ENCODE measurements at places on chromosomes 1 and 21.
A peak's percentile ranks its signal among the peaks of the same experiment; 100 is the strongest.

DNA sequence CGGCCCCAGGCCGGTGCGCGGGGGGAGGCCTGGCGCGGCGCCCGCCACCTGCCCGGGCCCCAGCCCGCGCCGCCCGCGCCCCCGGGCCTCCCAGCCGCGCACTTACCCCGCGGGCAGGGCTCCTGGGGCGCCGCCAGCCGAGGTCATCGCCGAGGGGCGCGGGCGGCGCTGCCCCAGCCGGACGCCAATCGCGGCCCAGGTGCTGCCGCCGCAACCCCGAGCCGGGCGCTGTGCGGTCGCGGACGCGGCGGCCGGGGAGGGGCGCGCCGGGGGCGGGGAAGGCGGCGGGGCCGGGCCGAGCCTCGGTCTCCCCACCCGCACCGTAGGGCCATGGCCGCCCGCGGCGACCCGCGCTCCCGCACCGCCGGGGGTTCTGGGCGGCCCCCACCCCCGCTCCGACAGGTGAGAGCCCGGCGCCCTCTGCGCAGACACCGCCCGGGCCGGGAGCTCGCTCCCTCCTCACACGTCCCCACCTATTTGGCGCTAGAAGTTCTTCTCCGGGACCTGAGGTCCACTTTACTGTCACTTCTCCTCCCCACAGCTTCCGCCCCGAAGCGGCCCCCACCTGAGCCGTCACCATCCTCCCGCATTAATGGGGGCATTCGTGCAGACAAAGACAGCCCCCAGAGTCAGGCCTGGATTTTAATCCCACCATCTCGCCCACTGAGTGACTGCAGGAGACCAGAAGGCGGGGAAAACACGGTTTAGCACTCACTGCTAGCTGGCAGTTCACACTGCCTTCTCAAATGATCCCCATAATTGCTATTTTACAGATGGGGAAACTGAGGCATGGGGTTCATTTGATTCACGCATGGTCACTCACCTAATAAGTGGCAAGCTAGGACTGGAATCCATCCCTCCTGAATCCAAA, at the start of gene TTC39A:
TSS of gene TTC39A (minus strand) at position 232 of the 871 bp plus-strand sequence. CDS start at position 147, 85 bp downstream.
- no peak for DNase-seq

GRCh38 chr21:22657781-22658180, 1659.6 kb downstream of the NCAM2 start:
- DNase-seq, result no peak

- DNase-seq, result no peak
Observed at GRCh38 chr1:203828002-203828401, 32.6 kb downstream of the ZBED6 start.

GRCh38 chr1:94646141-94646643, 104.6 kb upstream of the F3 start:
- peak; percentile 29 for DNase-seq

DNA sequence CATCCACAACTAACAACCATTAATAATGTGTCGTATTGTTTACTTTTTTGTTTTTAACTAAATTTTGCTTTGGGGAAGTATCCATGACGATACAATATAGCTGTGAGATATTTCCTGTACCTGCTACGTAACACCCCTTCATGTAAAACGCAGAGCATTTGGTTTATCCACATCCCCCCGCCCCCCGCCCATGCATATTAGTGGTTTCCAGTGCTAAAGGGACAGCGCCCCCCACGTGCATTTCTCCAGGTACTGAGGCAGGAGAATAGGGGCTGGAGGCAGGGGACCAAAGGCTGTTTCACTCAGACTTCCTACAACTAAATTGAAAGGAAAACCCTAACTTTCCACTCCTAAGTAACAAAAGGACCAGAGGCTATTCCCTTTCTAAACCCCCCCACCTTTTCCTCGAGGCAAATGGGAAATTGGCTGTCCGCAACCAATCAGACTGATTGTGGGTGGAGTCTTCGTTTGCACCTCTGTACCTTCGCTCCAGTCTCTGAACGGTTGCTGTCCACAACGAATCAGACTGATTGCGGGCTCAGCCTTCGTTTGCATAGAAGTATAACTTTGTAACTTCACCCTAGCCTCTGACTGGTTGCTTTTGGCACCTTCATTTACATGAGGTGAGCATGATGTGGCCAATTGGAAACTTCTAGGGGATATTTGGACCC, 12.2 kb upstream of the RIPK4 start:
- DNase-seq, result no peak

DNA sequence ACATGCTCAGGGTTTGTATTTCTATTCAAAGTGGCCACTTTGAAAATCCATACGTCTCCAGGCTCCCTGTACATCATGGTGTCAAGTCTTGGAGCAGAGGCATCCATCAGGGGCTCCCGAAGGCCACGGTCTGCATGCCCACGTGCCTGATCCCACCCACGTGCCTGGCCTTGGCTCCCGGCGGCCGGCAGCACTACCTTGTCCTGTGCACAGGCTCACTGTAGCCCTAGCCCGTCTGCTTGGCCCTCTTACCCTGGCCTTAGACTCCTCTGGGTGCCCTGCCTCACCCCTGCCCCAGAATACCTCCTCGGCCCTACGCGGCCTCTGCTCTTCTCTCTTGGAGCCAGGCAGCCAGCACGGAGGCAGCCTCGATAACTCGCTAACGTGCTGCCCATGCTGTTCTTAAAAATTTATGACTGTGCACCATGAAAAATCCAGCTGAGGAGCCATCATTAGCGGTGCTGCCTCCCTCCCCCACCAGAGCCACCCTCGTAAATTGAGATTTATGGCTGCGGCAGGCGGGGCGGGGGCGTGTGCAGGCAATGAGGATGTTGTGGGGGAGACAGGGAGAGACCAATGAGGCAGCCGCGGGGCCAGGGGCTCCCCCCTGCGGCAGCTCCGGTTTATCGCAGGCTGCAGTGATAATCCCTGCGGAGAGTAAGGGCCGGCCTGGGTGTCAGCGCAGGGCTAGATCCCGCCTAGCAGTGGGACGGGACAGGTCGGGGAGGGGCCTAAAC, 24.6 kb downstream of the DMAP1 start:
- no peak for DNase-seq

GRCh38 chr1:212254853-212255363, 30.3 kb upstream of the PPP2R5A start:
- DNase-seq, result no peak

- no peak for DNase-seq
Observed at GRCh38 chr1:209768354-209768774, 12.5 kb downstream of the TRAF3IP3 start.

DNA sequence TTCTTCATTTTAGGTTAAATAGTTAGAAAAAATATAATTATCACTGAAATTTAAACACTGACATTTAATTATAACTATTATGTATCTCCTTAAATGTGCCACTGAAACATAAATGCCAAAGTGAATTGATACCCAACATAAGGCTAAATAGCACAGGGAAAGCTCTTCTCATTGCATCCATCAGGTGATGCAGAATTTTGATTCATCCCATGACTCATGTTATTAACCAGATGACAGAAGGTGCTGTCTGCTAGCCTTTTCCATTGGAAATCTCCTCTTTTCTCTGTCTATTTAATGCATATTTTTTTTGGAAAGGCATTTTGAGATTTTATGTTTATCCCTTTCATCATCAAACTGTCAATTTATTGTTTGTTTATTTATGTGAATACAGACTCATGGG, 136.8 kb downstream of the KCNK2 start:
- DNase-seq, result no peak

DNA sequence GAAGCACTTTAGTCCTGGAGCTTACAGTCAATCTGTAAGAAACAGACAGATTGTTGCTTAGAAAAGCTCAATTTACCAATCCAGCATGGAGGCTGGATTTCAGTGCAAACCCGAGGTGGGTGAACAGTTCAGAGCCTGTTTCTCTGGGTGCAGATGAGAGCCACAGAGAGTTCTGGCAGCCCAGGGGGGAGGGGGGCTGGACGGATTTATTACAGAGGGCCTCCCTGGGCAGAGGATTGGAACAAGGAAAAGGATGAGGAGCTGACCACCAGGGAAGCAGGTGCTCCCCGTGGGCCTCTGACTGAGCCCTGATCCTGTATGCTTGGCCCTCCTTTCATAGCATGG, 38.0 kb upstream of the EPS8L3 start:
- no peak for DNase-seq

DNA sequence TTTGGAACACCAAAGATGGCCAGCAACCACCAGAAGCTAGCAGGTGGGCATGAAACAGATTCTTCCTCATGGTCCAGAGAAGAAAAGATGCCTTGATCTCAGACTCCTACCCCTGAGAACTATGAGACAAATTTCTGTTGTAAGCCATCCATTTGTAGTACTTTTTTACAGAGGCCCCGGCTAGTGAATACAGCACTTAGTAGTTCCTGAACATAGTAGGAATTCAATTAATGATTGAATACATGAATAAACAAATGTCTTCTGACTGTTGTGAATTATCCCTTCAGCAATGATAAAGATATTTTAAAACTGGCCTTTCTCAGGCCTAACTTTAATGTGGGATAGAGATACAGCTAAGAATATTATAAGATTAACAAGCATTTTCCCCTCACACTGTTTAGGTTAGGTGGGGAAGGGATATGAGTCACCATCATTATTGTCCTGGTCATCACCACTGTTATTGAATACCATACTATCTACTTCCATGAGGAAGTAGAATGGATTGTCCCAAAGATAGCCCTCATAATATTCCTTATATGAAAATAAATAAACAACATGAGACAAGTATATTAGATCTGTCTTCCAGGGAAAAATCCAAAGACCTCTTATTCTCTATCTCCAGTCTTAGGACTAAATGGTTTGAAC, 51.4 kb downstream of the ADCY10 start:
- DNase-seq, result no peak

DNA sequence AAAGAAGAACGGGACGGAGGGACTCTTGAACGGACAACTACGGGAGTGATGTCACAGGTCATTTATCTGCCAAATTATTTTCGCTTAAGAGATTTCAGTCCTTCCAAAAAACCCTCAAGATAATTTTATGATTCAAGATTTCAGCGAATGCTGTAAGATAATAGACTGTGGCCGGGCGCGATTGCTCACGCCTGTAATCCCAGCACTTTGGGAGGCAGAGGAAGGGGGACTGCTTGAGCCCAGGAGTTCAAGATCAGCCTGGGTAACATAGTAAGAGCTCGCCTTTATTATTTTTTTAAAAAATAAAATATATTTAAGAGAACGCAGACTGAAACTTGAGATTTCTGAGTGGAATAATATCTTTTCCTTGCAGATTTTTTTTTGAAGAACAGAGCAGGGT, 609 bp downstream of the RWDD2B start:
- DNase-seq, result no peak

DNA sequence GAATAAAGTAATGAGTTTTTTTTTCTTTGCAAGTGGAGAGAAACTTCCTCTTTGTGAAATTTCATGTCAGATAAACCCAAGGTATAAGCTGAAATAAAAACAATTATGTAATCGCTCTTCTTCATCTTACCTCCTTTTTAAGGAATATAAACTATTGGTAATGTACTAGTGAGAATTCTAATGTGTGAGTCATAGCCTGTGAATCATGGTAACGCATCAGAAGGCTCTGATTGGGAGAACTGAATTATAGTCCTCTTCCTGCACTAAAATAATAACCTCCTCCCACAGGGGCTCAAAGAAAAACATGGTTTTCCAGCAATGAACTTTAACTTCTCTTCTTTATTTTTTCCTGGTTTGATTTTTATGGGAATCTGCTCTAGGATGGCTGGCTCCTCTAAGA, 57.1 kb upstream of the COX20 start:
- DNase-seq, result peak; percentile 12

- no peak for DNase-seq
Observed at GRCh38 chr1:15244813-15245212, 2.2 kb upstream of the FHAD1 start.

DNA sequence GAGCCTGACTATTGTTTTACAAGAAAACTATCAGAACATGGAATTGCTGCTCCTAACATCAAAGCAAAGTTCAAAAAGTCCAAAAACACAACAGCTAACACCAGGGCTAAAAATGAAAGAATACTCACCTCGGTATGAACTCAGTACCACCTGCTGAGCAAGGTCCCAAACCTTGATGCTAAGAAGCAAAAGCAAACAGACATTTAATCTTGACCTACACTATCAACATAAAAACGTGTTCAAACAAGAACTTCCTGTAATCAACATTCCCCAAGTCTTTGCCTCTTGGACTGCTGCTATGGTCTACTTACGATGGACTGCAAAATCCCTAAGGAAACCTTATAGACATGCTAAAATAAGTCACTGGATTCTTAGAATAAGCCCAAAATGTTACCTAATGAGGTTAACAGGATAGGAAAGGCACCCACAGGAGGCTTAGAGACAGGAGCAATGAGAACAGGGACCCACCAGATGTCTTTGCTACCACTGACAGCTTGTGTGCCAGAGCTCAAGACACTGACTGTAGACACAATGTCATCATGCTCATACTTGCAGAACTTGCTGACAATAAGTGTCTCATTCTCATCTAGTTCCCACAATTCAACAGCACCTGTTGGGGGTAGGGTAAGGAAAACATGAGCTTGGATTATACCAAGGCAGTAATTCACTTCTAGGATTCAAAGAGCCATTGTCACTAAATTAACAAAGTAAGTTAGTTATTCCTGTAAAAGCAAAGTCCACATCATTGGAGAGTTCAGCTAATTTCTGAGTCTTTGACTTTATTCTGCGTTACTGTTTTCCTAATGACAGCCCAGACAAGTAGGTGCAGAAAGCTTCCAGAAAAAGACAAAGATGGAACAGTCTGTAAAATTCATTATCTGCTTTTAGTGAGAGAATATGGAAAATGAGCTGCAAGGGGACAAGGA, 1.8 kb downstream of the WDR77 start:
- DNase-seq, result no peak

DNA sequence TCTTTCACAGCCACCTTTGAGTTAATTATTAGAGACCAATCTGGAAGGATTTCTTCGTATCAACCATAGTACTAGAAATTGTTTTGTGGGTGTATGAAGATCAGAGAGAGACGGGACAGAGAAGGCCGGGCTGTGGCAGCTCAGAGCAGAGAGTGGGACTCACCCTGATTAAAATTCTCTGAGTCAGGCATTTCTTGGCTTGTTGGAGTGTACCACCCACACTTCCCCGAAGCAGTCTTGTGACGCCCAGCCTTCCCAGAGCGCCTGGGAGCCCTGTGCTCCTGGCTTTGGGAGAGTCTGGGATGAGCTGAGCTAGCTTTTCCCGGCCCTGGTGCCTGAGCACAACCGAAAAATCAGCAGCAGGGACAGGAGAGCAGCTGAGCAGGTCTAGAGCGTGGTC, 19.4 kb downstream of the PLEKHM2 start:
- no peak for DNase-seq

DNA sequence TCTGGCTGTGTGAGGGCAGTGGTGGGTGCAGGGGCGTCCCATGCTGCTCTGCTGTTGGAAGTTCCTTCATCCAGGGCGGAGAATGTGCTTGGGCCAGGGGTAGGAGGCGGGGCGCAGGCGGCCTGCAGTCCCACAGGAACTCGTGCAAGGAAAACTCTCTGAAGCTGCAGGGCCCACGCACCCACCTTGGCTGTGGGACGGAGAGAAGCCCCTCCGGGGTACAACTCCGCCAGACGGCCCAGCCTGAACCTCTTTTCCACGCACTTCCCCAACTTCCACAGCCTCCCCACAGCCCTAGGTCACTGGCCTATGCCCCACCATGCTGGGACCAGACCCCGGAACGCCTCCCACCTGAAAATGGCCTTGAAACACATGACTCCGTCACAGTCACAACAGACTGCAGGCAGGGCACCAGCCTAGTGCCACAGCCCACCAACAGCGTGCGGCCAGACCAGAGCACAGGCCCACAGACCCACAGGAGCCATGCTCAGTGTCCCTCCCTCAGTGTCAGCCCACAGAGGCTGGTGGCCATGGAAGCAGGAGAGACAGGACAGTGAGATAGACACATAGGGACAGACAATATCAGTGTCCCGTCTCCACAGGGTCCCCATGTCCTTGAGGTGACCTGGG, 47.8 kb downstream of the WNT9A start:
- DNase-seq, result no peak
